ENCODE measurements at places on chromosomes 3 and 15. TPM values are rescaled to one million over a fixed set of nuclear protein-coding genes. Genes with fewer than 3 reads are reported as not detected.

Gene DAZL
- polyA plus RNA-seq, result not detected

Gene ITPKA
- 0.91 TPM for polyA plus RNA-seq

Gene HIGD2B
- not detected for polyA plus RNA-seq

Gene IGF2BP2
- 122 TPM for polyA plus RNA-seq

Gene ATR
- 34.1 TPM for polyA plus RNA-seq

Gene ZNF660
- polyA plus RNA-seq, result 11.0 TPM

Gene SMAD3
- polyA plus RNA-seq, result 62.2 TPM

Gene PRSS50
- 1.4 TPM for polyA plus RNA-seq

Gene ILDR1
- polyA plus RNA-seq, result 8.5 TPM

Gene LRRC31
- polyA plus RNA-seq, result 0.27 TPM

Gene SERINC4
- not detected for polyA plus RNA-seq

Gene ROPN1
- 0.09 TPM for polyA plus RNA-seq

Gene STRIT1
- 2.4 TPM for polyA plus RNA-seq

Gene TRPM1
- 0.52 TPM for polyA plus RNA-seq

Gene SIDT1
- 2.4 TPM for polyA plus RNA-seq

Gene FSD2
- polyA plus RNA-seq, result 0.36 TPM

Gene ZBTB47
- polyA plus RNA-seq, result 17.0 TPM

Gene PGBD4
- 2.6 TPM for polyA plus RNA-seq

Gene SST
- not detected for polyA plus RNA-seq

All from left renal cortex interstitium (tissue), 4 donors.